KG1 (cell line): ENCODE measurements at places on chromosomes 3 and 15.

DNA sequence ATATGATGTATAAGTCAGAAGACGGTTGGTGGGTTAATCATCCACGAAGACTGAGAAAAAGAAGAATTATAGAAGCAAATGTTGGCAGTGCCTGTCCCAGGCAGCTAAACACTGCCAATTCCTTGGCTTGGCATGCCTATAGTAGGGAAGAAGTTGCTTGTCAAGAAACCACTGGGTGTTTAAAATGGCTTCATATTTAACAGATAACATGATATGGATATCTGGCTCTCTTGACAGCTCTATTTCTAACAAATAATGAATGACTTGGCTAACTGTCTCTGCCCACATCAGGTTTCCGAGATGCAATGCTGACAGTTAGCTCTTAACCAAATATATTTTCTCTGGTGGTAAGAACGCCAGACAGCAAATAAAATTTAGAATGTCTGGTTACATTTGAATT lies 341.7 kb upstream of the KCNMB2 start:
- DNase-seq: no peak

DNA sequence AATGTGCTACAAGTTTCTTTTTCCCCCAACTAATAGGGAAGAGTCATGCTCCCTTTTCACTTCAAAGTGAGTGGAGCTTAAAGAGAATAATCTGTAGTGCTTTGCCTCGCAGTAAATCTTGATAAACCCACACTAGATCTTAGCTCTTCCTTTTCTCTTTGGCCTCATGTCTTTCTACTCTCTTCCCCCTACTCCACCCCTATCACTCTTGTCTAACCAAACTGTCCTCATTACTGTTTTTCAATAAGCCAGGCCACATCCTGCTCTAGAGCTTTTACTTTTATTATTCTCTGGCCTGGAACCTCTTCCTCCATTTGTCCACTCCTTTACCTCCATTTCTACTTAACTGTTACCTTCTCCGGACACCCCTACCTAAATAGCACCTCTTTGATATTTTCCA lies 291.0 kb upstream of the SATB1 start:
- no peak for DNase-seq

DNA sequence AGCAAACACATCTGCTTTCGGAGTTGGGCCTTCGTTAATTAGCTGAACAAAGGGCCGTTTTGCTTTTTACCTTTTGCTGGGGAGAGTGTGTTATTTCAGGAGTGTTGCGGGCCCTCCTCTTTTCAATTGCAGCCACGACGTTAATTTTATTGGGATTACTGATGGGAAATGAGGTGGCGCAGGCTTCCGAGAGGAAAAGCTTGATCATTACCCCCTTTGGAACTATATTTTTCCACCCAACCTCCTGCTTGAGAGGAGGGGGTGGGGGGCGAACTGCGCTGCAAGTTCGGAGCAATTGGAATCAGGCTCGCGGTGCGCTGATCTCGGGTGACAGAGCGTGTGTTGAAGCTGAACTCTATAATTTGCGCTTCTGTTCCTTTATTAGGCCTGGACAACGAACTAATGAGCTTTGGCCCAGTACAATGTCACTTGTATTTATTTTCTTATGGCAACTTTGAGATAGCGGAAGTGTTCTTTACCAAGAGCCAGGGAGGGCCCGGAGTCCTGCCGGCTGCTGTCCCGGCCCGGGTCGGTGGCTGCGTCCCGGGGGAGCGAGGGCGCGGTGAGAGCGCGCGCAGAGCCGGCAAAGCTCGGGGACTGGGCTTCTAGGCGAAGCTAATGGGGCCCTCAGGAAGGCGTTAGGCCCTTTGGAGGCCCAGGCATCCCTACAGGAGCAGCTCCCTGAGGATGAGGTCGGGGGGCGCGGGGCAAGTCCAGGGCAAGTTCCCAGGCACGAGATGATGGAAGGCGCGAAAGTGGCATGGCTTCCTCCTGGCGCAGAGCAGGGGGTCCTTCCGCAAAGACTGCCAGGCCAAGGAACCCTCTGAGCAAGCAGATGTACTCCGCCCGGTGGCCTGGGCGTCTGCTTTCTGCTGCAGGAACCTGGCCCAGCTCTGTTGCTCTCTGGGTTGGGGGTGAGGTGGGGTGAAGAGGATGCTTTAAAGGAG lies 12.9 kb downstream of the NR2F2 start:
- DNase-seq: no peak

DNA sequence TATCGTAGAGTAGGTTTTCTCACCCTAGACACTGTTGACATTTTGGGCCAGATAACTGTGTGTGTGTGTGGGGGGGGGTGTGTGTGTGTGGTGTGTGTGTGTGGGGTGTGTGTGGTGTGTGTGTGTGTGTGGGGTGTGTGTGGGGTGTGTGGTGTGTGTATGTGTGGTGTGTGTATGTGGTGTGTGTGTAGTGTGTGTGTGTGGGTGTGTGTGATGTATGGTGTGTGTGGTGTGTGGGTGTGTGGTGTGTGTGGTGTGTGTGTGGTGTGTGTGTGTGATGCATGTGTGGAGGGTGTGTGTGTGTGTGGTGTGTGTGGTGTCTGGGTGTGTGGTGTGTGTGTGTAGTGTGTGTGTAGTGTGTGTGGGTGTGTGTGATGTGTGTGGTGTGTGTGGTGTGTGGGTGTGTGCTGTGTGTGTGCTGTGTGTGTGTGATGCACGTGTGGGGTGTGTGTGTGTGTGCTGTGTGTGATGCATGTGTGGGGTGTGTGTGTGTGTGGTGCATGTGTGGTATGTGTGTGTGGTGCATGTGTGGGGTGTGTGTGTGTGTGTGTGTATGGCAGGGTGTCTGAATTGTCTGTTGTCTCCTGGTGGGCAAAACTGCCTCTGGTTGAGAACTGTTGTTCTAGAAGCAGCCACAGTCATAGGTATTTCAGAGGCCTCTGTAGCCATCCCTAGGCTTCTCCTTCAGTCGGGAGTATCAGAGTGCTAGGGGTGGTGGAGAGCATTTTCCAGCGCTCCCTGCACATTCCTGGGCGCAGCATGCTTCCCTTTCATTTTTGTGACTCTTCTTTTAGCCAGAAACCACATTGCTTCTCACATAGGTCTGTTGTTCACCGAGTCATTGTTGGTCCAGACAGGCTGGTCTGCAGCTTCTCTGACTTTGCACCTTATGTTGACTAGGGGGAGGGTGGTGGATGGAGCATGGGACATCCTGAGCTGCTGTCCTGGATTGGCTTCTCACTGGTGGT lies 84.4 kb downstream of the THSD4 start:
- DNase-seq: no peak

DNA sequence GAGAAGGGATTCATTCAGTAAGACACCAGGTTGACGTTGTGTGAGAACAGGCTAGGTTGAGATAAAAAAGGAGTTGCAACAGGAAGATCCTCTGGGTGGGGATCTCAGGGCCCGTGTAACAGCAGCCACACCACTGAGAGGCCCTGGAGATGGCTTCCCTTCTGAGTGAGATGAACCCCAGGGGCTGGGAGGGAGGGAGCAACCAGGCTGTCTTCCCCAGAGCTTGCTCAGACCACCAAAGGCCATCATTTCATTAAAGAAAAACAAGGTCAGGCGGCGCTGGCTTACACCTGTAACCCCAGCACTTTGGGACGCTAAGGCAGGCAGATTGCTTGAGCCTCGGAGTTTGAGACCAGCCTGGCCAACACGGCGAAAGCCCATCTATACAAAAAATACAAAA lies 187.7 kb downstream of the ATP10A start:
- DNase-seq: no peak

DNA sequence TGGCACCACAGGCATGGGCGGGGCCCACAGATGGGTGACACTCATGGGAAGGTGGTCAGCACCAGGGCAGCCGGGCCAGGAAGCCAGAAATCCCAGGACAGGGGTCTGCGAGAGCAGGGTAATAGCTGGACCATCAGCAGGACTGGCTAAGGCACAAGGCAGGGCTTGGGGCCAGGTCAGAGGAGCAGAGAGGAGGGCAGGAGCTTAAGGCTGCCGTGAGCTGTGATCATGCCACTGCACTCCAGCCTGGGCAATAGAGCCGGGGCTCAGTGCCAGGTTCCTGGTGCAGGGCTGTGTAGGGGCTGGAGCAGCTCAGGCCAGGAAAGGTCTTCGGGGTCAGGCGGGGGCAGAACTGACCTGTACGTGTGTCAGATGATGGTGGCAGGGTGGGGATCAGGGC lies 64.2 kb upstream of the LINGO1 start:
- no peak for DNase-seq

DNA sequence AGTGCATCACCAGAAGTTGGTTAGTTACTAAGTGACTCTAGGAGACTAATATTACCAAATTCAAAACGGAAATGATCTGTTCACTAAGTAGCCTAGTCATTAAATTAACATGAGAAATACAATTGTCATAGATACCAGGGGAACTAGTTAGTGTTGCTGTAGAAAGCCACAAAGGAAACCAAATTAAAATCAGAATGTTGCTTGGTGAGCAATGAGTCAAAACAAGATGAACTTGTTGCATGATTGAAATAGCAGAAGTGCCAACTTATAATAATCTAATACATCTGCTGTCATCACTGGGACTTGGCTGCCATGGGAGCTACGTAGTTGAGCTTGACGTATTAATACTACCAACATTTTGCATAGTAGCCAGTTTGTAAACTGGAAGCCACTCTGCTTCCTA lies 458.1 kb downstream of the DIPK2A start:
- no peak for DNase-seq

DNA sequence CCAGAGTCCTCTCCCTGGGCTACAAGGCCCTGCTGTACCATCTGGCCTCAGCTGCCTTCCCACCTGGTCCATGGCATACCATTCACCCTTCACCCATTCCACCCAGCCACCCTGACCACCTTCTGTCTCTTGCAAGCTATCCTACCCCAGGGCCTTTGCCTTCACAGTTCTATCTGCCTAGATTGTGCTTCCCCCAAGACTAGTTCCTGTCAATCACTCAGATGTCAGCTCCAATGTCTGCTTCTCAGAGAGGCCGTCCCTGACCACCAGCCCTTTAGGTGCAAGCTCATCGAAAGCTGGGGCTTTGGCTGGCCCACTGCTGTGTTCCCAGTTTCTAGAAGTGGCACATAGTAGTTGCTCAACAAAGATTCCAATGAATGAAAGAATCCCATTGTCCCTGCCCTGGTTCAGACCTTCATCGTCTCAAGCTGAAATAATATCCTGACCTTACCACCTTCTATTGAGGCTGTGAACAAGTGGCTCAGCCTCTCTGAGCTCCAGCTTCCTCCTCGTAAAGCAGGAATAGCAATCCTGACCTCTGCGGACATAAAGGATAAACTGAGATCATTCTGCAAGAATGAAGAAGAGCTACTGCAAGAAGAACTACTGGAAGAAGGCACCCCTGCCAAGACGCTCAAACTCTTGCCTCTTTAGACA lies 15.8 kb downstream of the EFCAB12 start:
- no peak for DNase-seq

DNA sequence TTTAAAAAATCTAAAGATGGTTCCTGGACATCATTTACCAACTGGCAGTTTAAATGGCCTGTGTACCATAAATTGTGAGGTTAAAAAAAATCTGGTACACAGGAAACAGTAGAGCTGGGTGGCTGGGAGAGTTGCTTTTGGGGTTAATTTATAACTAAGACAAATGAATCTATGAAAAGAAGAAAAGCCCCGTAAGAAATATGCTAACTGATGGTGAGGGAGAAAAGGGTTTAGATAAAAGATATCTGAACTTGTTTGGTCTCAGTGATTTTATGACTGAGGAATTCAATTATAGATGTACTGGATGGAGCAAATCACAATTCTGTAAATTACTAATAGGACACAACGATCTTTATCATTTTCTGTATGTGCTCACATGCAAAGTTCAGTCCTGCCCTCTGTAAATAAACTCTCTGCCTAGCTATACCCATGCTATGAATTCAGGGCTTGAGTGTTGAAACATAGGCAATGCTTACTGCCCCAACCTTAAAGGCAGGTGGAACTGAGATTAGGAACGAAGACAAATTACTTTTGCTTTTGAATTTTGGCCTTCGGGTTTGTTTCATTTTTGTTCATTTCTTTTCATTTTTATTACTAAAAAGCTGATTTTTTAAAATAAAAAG lies 28.0 kb downstream of the PPARG start:
- DNase-seq: no peak

GRCh38 chr15:56929933-56930332 lies 11.5 kb downstream of the TCF12 start:
- DNase-seq: no peak

DNA sequence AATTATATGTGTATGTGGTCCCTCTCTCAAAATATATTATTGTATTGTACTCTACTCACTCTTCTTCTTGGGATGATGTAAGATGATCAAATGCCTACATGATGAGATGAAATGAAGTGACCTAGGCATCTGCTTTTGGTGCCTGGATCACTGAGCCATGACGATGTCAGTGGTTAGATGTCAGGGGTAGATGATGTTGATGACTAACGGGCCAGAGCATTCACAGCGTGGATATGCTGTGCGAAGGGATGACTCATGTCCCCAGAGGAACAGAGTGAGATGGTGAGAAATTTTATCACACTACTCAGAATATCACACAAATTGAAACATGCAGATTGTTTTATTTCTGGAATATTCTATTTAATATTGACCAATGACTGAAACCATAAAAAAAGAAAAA lies 233.9 kb upstream of the CADM2 start:
- no peak for DNase-seq

GRCh38 chr3:125019271-125019670 lies 36.5 kb downstream of the HEG1 start:
- DNase-seq: no peak

GRCh38 chr3:50155891-50156290 lies 767 bp downstream of the SEMA3F start:
- no peak for DNase-seq

DNA sequence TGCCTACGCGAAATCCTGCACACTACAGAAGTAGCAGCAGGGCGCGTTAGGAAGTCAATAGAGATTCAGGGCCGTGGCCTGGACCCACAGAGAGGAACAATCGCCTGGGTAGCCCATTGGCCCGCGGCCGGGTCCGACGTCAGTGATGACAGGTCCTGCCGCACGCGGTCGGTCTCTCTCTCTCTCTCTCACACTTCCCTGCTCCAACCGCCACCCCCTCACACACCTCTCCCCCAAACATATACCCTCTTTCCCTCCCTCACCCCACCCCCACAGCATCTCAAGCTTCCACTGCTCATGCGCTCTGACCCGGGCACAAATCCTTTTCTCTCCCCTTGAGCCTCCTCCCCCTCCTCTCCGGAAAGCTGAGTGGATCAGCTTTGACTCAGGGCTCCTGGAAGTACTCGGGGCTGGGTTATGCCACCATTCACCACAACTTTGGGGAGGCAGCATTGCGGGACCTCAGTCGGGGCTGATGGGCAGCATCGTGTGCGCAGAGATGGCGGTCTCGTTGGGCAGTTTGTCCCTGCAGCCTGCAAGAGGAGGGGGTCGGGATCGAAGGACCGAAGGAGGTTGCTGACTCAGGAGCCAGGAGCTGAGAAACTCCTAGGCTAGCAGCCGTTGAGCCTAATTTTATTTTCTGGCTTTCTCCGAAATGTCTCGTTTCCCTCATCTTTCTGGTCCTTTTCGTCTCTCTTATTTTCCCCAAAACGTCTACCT lies 9.0 kb downstream of the ZIC4 start:
- DNase-seq: no peak

- DNase-seq: no peak
Observed at GRCh38 chr3:116423945-116424344, 21.3 kb downstream of the LSAMP start.

GRCh38 chr15:79349525-79349924 lies 38.6 kb downstream of the TMED3 start:
- no peak for DNase-seq

GRCh38 chr15:89421219-89421618 lies 75.2 kb downstream of the RHCG start:
- DNase-seq: no peak
